Neural crest cell (in vitro differentiated cells): ENCODE measurements at places on chromosomes 1 and 21. TPM values are rescaled to one million over a fixed set of nuclear protein-coding genes. Genes with fewer than 3 reads are reported as not detected.

DNA sequence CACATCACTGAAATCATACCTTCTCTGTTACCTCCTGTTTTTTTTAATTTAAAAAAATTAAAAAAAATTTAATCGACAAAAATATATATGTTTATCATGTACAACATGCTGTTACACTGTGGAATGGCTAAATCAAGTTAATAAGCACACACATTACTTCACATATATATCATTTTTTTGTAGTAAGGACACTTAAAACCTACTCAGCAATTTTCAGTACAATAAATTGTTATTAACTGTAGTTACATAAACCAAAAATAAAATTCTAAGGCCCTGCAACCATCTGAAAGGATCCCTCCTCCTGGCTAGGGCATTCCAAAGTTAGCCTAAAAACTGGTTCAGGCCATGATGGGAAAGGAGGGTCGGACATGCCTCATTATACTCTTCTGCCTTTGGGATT lies 23.6 kb upstream of the COQ8A start:
- no peak for DNase-seq

The SPRR2A gene
- not detected in 2 replicates for total RNA-seq

The KCNAB2 gene
- 8.3 and 9.0 TPM in 2 replicates for total RNA-seq

The LPAR3 gene
- total RNA-seq: 1.2 and 1.3 TPM in 2 replicates

The AMPD1 gene
- total RNA-seq: not detected in 2 replicates
